ENCODE measurements at places on chromosomes 3 and 15. TPM values are rescaled to one million over a fixed set of nuclear protein-coding genes. Genes with fewer than 3 reads are reported as not detected.

The RNF123 gene
- 12.3 TPM for total RNA-seq

The CIDEC gene
- total RNA-seq, result 0.14 TPM

The CAMP gene
- total RNA-seq, result 7.8 TPM

The BDH1 gene
- 13.2 TPM for total RNA-seq

The FSD2 gene
- total RNA-seq, result under 0.01 TPM

DNA sequence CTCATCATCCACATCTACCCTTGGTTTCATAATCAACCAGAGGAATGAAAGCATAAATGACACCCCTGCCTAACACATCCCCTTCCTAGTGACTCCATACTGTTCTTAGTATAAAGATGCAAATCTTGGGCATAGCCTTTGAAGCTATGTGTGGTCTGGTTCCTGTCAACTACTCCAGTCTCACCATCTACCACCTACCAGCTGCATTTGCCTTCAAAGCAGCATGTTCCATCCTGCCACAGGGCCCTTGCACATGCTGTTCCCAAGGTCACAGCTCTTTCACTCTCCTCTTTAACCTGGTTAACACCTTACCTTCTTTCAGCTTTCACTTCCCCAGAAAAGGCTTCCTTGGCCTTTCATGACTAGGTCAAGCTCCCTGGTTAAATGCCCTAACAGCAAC, 62.3 kb upstream of the ARHGEF3 start:
- H3K4me3 ChIP-seq, result no peak overlapping the region
- H3K27ac ChIP-seq, result no peak overlapping the region
- no peaks in the 10 kb centered on the region for H3K27me3 ChIP-seq
- no peak for DNase-seq
- peaks cover 53% of the 10 kb centered on the region for H3K4me1 ChIP-seq
- H3K36me3 ChIP-seq, result no peaks in the 10 kb centered on the region

GRCh38 chr3:149881879-149882278, 68.9 kb downstream of the RNF13 start:
- no peak overlapping the region for H3K4me3 ChIP-seq
- no peaks in the 10 kb centered on the region for H3K36me3 ChIP-seq
- H3K27ac ChIP-seq, result no peak overlapping the region
- no peak for DNase-seq
- H3K4me1 ChIP-seq, result no peaks in the 10 kb centered on the region
- no peaks in the 10 kb centered on the region for H3K27me3 ChIP-seq

- H3K36me3 ChIP-seq, result no peaks in the 10 kb centered on the region
- H3K27me3 ChIP-seq, result no peaks in the 10 kb centered on the region
- DNase-seq, result no peak
- H3K4me3 ChIP-seq, result no peak overlapping the region
- no peaks in the 10 kb centered on the region for H3K4me1 ChIP-seq
Observed at GRCh38 chr3:174430986-174431385, 428.1 kb upstream of the NAALADL2 start.

DNA sequence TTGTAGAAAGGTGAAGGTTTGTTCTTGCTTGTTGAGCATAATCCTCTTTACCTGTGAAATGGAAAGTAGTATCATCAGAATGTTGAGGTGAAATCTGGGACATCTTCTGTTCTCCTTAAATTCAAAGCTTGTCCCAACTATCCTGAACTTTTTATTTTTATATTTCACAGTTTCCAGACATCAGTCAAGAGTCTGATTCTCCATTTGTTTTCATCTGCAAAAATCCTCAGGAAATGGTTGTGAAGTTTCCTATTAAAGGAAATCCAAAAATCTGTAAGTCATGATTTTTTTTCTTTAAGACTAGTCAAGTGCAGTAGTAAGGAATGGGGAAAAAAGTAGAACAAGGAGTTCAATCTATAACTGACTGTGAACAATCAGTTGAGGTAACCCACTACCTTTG, 15.5 kb upstream of the ZNF609 start:
- no peak overlapping the region for H3K27ac ChIP-seq
- H3K36me3 ChIP-seq, result peaks cover 6% of the 10 kb centered on the region

GRCh38 chr3:29335438-29335837, 54.6 kb downstream of the RBMS3 start:
- peak; percentile 39 for DNase-seq
- H3K27ac ChIP-seq, result peak overlapping the region; percentile 65
- no peaks in the 10 kb centered on the region for H3K36me3 ChIP-seq
- no peaks in the 10 kb centered on the region for H3K27me3 ChIP-seq
- no peaks in the 10 kb centered on the region for H3K4me1 ChIP-seq

DNA sequence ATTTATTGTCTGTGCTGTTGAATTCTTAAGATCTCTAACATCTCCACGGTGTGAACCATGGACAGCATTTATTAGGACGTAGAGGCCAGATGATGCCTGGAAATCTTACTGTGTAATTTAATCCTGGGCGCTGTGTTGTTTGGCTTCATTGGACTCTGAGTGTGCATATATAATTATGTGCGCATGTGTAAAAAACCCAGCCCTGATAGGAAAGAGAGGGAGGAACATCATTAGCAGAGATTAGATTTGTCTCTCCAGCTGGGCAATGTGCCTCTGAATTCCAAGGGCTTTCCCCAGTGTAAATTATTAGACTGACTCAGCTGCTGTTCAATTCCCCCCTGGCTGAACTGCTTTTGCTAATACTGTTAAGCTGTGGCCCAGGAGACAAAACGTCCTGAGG, 39.6 kb downstream of the MAP3K13 start:
- DNase-seq, result no peak
- H3K4me3 ChIP-seq, result no peak overlapping the region
- H3K27ac ChIP-seq, result no peak overlapping the region
- no peaks in the 10 kb centered on the region for H3K27me3 ChIP-seq
- no peaks in the 10 kb centered on the region for H3K36me3 ChIP-seq

DNA sequence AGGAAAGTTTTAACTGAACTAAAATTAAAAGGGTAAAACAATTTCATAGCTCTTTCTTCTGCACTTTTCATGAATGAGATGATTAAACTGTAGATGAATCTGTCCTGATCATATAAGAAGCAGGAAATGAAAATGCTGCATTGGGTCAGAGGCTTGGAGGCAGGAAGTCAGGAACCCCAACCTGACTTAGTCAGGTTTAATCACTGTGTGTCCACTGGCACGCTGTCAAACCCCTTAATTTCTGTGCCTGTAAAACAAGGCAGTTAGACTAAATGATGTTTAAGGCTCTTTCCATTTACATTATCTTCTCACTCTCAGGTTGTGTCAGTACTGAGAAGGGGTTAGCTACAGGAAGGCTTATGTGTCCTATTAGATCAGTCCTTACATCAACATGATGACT, 193.3 kb upstream of the TTC14 start:
- no peaks in the 10 kb centered on the region for H3K4me1 ChIP-seq
- H3K4me3 ChIP-seq, result no peak overlapping the region
- no peaks in the 10 kb centered on the region for H3K36me3 ChIP-seq
- no peak for DNase-seq
- no peak overlapping the region for H3K27ac ChIP-seq
- no peaks in the 10 kb centered on the region for H3K27me3 ChIP-seq

DNA sequence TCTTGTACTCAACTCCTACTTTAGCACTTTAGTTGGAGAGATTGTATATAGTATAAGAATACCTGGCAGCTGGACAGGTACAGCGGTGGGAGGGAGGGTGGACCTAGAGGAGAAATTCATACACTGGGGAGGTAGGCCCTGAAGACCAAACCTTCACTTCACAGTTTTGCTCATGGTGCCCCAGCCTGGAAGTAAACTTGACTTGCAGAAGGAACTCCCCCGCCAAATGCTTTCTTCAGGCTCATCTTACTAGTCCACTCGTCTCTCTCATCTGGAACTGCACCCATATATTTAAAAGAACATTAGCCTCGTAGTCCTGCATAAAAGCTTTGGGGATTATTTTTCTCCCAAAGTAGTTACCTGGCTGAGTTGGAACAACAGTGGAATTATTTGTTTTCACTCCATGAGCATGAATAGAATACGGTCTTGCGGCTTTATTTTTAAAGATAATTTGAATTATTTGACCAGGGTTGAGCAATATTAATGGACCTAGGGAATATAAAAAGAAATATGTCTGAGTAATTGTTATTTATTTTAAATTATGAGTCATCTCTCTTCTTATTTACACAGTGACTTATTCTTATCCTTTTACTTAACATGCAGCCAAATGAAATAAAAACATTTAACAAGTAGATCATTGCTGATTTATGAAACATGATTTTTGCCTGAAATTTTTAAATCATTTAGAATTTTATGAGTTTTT, 25.5 kb upstream of the CP start:
- H3K4me1 ChIP-seq, result no peaks in the 10 kb centered on the region
- no peaks in the 10 kb centered on the region for H3K27me3 ChIP-seq
- no peaks in the 10 kb centered on the region for H3K36me3 ChIP-seq
- no peak overlapping the region for H3K27ac ChIP-seq
- no peak for DNase-seq
- no peak overlapping the region for H3K4me3 ChIP-seq

DNA sequence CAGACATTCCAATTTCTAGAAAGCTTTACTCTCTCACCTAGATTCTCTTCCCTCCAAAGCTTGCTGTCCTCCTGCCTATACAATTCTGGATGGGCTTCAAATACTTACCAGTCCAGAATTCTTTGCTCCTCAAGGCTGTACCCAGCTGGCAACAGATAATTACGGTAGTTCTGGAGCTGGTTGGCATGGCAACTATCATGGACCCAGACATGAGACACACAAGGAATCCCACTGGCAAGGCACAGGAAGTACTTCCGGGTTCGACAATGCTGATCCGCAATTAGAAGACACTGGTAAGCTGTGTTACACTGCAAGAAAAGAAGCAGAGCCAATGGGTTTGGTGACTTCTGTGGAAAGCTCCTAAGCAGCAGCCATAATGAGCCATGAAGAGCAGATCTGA, 37.9 kb downstream of the TUBGCP4 start:
- no peak overlapping the region for H3K27ac ChIP-seq
- no peak for DNase-seq
- H3K27me3 ChIP-seq, result no peaks in the 10 kb centered on the region
- H3K4me3 ChIP-seq, result no peak overlapping the region

DNA sequence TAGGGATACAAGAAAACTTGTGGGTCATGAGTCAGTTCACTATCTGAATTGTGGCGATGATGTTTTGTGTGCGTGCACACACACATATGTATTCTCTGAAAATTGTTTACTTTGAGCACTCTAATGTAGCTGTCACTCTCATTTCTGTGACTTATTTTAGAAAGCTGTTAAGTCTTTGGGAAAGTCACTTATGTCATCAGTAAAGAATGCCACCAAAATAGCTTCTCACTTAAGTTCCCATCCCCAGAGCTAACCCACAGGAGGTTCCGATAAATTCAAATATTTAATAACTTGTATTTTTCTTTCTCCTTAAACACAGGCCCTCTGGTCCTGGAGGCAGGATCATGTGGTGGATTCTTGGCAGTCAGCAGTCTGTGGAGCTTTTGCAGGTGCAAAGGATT, 138.3 kb downstream of the LRIG1 start:
- H3K4me1 ChIP-seq, result no peaks in the 10 kb centered on the region
- H3K4me3 ChIP-seq, result no peak overlapping the region
- no peak for DNase-seq
- no peaks in the 10 kb centered on the region for H3K36me3 ChIP-seq
- H3K27me3 ChIP-seq, result no peaks in the 10 kb centered on the region

DNA sequence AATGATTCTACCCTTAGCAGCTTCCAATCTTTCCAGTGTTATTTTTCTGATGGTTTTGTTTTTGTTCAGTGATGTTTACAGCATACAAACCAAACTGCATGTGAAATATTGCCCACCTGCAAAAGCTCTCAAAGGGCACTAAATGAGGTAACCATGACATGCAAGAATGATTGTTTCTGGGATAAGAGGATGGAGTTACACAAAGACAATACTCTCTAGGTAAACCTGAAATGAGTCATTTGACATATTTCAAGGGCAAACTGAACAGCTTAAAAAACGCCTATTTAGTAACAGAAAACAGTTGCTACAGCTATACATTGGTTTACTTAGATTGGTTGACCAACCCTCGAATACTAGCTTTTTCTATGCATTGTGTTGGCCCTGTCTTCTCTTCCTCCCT, 481.7 kb downstream of the ZPLD1 start:
- H3K4me1 ChIP-seq, result no peaks in the 10 kb centered on the region
- no peak for DNase-seq
- no peak overlapping the region for H3K4me3 ChIP-seq
- no peaks in the 10 kb centered on the region for H3K27me3 ChIP-seq

DNA sequence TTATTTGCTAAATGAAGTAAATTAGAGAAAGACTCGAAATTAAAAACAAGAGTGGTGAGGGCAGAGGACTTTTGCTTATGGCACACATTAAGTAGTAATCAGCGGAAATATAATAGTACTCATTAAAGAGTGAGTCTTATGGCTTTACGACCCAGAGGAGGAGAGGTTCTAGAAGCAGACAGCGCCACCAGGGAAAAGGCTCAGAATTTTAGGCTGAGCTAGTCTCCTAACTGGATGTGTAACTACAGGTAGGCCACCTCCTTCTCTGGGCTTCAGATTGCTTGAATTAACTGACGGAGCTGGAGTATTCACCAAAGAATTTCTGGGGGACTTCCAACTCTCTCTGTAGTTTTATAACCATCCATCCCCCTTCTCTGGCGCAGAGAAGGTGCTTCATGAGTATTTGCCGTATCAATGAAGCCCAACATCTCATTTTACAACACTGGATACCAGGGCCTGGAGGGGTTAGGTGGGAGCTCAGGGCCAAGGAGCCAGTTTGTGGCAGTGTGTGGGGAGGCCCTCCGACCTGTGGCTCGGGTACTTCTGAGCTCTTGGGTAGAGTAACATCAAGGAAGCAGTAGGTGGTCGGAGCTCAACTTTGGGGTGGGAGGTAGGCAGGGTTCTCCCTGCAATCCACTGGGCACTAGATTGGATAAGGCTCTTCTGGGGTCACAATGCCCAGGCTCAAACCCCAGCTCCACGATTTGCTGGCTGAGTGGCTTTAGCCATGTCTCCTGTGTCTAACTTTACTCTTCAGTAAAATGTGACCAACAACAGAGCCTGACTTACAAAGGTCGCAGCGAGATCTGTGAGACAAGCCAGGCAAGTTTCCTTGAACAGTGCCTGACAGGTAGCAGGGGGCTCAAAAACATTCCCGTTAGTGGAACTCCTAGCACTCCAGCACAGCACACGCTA, 1.1 kb downstream of the CHCHD4 start:
- H3K27ac ChIP-seq, result peak overlapping the region; percentile 1
- H3K4me1 ChIP-seq, result peaks cover 33% of the 10 kb centered on the region
- H3K36me3 ChIP-seq, result no peaks in the 10 kb centered on the region

DNA sequence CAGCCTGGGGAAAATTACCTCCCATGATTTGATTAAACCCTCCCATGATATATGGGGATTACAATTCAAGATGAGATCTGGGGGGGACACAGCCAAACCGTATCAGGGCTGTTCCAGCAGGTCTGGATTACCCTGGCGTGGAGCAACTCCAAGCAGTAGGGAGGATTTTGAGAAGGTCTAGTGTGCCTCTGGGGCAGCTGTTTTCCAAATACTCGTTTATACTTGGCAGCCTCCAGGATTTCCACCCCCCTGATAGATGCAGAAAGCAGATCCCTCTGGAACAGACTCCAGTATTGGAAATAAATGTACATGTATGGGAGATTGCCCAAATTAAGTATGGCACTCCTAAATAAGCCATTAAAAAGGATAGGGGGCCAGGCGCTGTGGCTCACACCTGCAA, 7.7 kb upstream of the IRAK2 start:
- H3K27me3 ChIP-seq, result no peaks in the 10 kb centered on the region
- H3K27ac ChIP-seq, result no peak overlapping the region
- peaks cover 3% of the 10 kb centered on the region for H3K4me1 ChIP-seq
- H3K4me3 ChIP-seq, result no peak overlapping the region
- DNase-seq, result no peak
- peaks cover 24% of the 10 kb centered on the region for H3K36me3 ChIP-seq
